ENCODE measurements at places on chromosomes 7 and 10.

- DNase-seq = no peak
Measured at GRCh38 chr10:64093946-64094535, 572.8 kb downstream of the REEP3 start.

GRCh38 chr7:76262683-76263402 lies 39.6 kb upstream of the HSPB1 start:
- peak; percentile 63 for DNase-seq

- peak; percentile 38 for DNase-seq
Measured at GRCh38 chr10:79052291-79053080, 16.3 kb upstream of the ZMIZ1 start.

DNA sequence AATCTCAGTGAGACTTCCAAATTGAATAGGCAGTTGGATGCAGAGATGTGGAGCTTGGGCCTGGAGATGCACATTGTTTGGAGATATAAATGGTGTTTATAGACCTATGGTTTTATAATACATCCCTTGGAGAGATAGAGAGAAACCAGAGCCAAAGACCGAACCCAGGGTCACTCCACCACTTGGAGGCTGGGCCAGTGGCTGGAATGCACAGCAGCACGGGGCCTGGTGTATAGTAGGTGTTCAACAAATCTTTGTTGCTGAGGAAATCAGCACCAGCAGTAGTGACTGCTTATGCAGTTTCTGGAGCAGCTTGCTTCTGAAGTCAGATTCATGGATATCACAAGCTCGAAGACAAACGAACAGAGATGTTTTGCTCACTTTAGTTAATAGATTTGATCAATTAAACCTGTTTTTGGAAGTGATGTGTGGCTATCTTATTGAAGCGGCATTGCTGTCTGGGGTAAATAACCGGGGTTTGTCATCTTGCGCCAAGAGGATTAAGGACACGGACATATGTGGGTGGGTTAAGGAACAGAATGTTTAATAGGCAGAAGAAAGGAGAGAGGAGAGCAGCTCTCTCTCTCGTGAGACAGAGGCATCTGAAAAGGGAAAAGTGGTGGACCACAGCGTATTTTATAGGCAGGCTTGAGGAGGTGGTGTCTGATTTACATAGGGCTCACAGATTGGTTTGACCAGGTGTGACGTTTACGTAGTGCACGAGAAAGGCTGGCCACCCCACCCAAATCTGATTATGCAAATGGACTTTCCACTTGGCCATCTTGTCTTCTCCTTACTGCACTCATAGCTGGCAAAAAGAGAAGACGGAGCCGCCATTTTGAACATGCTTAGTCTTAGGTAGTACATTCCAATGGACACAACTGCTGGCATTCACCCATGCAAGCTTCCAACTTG lies 11.1 kb downstream of the RBP4 start:
- no peak for DNase-seq

GRCh38 chr10:9545073-9545472 lies 1472.6 kb upstream of the CELF2 start:
- no peak for DNase-seq

DNA sequence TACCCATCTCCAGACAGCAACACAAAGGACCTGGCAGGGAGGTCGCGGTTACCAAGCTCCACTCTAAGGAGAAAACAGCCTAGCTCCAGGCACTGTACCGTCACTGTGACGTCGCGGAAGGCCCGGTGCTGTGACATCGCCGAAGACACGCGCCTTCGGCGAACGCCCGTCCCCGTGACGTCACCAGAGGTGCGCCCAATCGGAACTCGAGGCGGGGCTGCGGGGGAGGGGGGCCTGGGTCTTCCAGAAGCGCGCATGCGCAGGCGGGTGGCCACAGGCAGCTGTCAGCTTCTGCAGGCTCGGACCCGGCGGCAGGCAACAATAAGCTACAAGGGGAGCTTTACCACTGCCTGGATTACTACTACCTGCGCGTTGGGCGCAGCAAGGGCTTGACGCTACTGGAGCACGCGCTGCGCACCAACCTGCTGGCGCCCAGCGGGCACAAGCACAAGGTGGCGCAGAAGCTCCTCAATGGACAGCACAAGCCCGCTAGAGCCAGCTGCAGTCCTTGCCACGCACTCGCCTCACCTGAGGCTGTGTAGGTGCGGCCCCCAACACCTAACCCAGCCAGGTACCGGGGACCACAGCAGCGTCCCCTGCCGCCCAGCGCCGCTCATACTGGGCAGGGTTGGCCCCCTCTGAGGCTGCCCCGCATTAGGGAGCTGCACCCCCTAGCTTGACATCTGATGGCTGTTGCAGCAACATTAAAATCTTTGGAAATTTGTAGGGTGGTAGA lies 208.4 kb downstream of the TPST1 start:
- DNase-seq = peak; percentile 79

Measured in dorsolateral prefrontal cortex (tissue), 122 donors.